ENCODE measurements at places on chromosomes 3 and 15.

GRCh38 chr3:42180901-42181300 lies 85.1 kb downstream of the CCK start:
- no peak for DNase-seq

GRCh38 chr3:116417151-116417550 lies 28.1 kb downstream of the LSAMP start:
- DNase-seq: no peak

- no peak for DNase-seq
These were observed 164.8 kb downstream of the GRM7 start for GRCh38 chr3:7025581-7026300.

DNA sequence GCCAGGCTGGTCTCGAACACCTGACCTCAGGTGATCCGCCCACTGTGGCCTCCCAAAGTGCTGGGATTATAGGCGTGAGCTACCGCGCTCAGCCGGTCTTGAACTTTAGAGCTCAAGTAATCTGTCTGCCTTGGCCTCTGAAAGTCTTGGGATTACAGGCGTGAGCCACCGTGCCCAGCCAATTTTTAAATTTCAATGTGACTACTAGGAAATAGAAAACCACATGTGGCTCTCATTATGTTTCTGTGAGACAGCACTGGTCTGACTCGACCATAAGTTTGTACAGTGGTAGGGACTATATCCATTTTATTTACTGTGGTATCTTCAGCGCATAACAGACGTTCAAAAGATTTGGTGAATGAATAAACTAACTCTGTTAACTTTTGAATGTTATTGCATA lies 9.1 kb downstream of the ZFAND6 start:
- peak; percentile 13 for DNase-seq

DNA sequence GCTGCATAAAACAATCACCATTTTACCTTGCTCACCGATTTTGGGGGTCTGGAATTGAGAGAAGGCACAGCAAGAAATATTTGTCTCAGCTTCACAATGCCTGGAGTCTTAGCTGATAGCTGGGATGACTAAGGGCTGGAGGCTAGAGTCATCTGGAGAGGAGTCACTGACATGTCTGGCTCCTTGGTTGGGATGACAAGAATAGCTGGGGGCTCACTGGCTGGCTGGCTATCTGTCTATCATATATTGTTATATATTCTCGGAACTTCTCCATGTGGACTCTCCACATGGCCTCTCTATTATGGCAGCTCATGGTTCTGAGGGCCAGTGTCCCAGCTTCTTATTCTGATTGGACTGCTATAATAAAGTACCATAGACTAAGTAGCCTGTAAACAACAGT lies 20.0 kb upstream of the TRIM71 start:
- no peak for DNase-seq

GRCh38 chr15:69871511-69872134 lies 226.1 kb downstream of the TLE3 start:
- DNase-seq: no peak

DNA sequence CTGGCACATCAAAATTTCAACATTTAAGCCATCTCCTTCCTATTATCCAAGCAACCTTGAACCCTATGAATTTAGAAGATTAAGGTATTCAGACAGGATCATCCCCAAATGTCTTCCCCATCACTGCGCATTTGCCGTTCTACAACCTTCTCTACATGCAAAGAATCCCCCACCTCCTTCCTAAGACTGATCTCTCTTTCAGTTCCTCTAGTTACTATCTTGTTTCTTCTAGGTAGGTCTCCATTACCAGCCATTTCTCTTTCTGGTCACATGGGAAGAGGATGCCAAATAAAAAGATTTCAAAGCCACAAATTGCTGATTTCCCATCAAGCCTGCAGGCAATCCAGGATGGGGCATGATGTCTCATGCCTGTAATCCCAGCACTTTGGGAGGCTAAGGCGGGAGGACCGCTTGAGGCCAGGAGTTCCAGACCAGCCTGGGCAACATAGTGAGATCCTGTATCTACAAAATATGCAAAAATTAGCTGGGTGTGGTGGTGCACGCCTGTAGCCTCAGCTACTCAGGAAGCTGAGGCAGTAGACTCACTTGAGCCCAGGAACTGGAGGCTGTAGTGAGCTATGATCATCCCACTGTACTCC lies 29.7 kb upstream of the MTMR10 start:
- DNase-seq: no peak

GRCh38 chr3:141313093-141313683 lies 55.1 kb upstream of the ZBTB38 start:
- DNase-seq: no peak

GRCh38 chr3:183185696-183186095 lies 23.2 kb upstream of the LAMP3 start:
- DNase-seq: no peak

GRCh38 chr3:171753025-171753472 lies 57.2 kb downstream of the PLD1 start:
- DNase-seq: peak; percentile 39

DNA sequence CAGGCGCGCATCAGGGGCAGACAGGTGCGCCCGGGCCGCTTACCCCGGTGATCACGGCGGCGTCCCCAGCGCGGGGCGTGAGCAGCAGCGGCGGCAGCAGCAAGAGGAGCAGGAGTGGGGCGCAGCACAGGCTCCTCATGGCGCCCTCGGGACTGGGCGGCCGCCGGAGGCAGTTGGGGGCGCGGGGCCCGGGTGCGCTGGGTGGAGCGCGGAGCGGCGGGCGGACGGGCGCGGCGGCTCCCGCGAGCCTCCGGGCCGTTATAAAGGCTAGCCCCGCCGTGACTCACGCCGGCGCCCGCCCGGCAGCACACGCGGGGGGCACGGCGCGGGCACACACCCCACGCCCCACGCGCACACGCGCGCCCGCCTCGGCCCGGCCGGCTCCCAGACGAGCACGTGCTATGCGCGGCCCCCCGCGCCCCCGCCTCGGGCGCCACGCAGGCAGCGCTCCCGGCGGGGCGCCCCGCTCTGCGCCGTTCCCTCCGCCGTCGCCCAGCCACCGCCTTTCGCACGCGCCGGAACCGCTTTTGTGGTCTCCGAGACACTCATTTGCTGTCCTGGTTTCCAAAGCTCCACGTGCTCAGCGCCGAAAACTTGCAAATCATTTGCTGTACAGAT lies at the start of gene PROK2:
Gene PROK2, minus strand, starts transcription at position 235 of the 618 bp plus-strand sequence. Its CDS starts 96 bp downstream, at position 139.
- peak; percentile 18 for DNase-seq

- no peak for DNase-seq
These were observed 21.3 kb downstream of the COLQ start for GRCh38 chr3:15500107-15500724.

- peak; percentile 87 for DNase-seq
These were observed 141.4 kb upstream of the MRPS22 start for GRCh38 chr3:139202226-139202958.
